MCF 10A (cell line): ENCODE measurements at places on chromosomes 4 and X.
A peak's percentile ranks its signal among the peaks of the same experiment; 100 is the strongest.

- DNase-seq: no peak
Observed at GRCh38 chr4:81650606-81651242, 179.0 kb upstream of the RASGEF1B start.

GRCh38 chr4:80071604-80072227 is 1.3 kb downstream of the ANTXR2 start:
- peak; percentile 49 for DNase-seq

DNA sequence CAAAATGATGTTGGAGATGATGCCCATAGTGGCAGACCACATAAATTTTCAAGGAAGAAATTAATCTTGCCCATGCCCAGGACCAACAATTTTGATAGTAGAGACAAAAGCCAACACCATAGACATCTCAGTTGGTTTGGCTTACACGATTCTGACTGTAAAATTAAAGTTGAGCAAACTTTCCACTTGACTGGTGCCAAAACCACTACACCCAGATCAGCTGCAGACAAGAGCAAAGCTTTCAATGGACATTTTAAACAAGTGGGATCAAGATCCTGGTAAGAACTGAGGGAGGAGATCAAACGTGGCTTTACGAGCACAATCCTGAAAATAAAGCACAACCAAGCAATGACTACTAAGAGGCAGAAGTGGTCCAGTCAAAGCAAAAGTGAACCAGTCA is 90.7 kb downstream of the PAPSS1 start:
- DNase-seq: no peak

DNA sequence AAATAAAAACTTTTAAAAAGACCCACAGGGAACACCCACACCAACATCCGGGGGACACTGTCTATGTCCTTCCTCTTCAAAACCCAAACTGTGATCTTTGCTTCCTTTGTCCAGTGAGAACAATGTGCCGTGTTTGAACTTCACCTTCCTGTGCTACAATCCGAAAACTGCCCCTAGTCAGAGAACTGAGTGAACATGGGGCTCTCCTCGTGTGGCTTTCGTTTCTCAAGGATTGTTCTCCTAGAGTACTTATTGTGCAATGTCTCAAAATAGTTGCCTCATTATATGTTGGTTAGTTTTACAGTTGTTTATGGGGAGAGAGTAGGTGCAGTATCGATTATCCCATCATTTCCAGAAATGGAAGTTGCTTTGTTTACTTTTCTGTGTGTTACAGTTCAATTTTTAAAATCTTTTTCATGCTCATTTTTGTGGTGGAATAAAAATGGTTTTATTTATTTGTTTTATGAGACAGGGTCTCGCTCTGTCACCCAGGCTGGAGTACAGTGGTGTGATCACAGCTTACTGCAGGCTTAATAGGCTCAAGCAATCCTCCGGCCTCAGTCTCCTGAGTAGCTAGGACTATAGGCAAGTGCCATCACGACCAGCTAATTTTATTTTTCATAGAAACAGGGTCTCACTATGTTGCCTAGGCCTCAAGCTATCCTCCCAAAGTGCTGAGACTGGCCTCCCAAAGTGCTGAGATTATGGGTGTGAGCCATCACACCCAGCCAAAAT is 29.9 kb downstream of the RBMX start:
- peak; percentile 44 for DNase-seq

DNA sequence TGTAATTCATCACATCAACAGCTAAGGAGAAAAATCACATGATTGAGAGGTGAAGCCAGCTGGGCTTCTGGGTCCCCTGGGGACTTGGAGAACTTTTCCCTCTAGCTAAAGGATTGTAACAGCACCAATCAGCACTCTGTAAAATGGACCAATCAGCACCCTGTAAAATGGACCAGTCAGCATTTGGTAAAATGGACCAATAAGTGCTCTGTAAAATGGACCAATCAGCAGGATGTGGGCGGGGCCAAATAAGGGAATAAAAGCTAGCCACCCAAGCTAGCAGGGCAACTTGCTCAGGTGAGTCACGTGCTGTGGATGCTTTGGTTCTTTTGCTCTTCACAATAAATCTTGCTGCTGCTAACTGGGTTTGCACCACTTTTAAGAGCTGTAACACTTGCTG is 1248.3 kb downstream of the PCDH18 start:
- no peak for DNase-seq

GRCh38 chr4:139849219-139849618 is 183.6 kb downstream of the MGST2 start:
- no peak for DNase-seq

GRCh38 chrX:154370300-154371016 is 4.0 kb downstream of the FLNA start:
- no peak for DNase-seq

- no peak for DNase-seq
Observed at GRCh38 chrX:31706466-31706865, 634.6 kb upstream of the FTHL17 start.

DNA sequence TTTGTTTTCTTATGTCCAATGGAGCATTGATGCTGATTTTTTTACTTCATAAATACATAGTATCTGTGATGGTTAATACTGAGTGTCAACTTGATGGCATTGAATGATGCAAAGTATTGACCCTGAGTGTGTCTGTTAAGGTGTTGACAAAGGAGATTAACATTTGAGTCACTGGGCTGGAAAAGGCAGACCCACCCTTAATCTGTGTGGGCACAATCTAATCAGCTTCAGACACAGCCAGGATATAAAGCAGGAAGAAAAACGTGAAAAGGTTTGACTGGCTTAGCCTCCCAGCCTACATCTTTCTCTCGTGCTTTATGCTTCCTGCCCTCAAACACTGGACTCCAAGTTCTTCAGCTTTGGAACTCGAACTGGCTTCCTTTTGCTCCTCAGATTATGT is 230.6 kb upstream of the SPRY1 start:
- DNase-seq: no peak

- no peak for DNase-seq
Observed at GRCh38 chr4:23207059-23207458, 514.3 kb downstream of the GBA3 start.

GRCh38 chrX:135431886-135432285 is 10.1 kb downstream of the SMIM10L2A start:
- DNase-seq: no peak

- no peak for DNase-seq
Observed at GRCh38 chr4:75101906-75102786, 169.2 kb downstream of the PARM1 start.

DNA sequence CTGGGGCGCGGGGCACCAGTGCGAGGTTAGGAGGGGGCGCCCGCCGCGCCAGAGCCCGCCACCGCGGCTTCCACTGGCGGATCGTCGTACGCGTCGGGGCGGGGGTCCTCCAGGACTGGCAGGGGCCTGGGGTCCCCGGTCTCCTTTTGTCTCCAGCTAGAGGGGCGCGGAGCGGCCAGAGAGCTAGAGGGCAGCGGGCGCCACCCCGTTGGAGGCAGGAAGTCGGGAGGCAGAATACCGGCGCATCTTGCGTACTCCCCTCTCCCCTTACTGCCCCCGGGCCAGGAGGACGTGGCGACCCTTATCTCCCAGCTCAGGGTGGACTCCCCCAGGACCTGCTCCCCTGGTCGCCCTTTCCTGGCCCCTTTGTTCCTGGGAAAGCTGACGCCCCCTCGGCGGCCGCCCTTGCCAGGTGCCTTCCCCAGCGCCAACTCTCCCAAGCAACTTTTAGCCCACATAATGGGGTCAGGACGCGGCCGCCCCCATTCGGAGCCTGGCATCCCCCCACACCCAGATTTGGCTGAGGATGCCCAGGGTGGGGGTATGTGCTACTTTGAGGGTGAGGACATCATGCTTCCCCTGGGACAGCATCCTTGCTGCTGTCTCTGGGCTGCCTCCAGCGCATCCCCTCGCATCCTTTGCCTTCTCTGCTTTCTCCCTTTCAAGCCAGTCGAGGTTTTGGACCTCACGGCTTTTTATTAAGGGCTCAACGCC is 933 bp downstream of the CNKSR2 start:
- DNase-seq: no peak

DNA sequence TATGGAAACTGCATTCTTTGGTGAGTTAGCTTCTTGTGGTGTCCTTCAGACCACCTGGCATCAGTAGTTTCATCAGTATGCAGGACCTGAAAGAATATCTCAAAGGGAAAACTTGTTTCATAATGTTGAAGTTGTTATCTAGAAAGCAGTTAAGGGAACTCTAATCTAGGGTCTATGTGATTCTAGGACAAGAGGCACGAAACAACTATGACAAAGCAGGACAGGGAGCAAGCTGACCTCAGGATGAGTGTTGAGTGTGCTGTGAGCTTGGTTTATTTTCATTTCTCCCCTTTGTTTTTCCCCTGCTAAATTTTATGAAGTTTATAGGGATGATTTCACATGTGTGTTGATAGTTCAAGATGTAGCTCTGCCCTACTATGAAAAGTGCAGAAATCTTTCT is 65.7 kb downstream of the MXRA5 start:
- DNase-seq: no peak

- DNase-seq: no peak
Observed at GRCh38 chr4:127210893-127211649, 421.7 kb upstream of the INTU start.

- no peak for DNase-seq
Observed at GRCh38 chr4:33058998-33059397, 2338.8 kb downstream of the PCDH7 start.

- no peak for DNase-seq
Observed at GRCh38 chr4:156173486-156173885, 219.8 kb upstream of the CTSO start.

- DNase-seq: peak; percentile 2
Observed at GRCh38 chr4:25155947-25156346, 4.3 kb downstream of the SEPSECS start.

DNA sequence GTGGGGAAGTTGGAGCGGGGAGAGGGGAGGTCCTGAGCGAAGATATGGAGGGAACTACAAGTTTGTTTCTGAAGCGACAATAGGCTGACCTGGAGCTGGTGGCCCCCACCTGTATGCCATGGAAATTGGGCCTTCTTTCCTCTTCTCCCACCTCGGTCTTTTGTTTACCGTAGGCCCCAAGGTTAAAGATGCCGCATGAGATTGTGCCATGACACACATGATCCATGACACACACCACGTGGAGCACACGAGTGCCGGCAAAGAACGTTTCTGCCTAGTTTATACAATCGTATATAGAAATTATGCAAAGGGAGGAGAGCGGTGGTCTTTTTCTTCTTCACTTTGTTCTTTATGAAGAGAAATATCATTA is 408 bp downstream of the TMEM33 start:
- DNase-seq: peak; percentile 44

- peak; percentile 75 for DNase-seq
Observed at GRCh38 chrX:15973299-15973698, 118.7 kb upstream of the AP1S2 start.

- DNase-seq: no peak
Observed at GRCh38 chrX:150594584-150594983, 26.2 kb downstream of the MTM1 start.

DNA sequence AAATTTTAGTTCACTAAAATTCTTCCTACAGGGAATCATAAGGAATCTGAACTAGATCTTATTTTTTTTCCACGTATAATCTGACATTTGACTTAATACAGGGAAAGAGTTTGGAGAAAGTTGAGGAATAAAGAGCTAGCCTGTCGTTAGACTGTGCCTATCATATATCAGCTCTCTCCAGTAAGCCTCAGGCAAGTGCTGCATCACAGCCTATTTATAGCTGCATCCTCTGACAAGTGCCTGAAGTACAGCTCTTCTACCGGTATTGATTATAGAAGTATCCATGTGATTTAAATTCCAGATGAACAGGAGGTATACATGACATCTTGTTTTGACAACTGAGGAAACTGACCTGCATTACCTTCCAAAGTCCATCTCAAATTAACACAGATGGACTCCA is 248.9 kb downstream of the TLL1 start:
- DNase-seq: peak; percentile 10

GRCh38 chr4:139567159-139567870 is 11.3 kb upstream of the SETD7 start:
- no peak for DNase-seq

GRCh38 chr4:87540146-87541058 is 11.2 kb upstream of the SPARCL1 start:
- DNase-seq: no peak

DNA sequence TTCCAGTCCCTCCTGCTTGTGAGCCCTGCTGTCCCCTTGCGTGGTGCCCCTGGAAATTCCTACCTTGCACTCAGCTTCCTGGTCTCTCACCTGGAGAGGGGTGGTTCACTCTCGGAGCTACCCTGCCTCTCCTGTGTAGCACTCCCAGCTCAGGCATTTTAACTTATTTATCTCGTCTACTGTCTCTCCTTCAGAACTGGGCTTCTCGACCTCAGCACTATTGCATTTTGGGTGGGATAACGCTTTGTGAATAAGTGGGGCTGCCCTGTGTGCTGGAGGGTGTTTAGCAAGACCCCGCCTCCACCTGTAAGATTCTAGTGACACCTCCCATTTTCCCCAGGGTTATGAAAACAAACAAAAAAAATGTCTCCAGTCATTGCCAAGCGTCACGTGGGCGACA is 56.0 kb upstream of the SORCS2 start:
- no peak for DNase-seq

DNA sequence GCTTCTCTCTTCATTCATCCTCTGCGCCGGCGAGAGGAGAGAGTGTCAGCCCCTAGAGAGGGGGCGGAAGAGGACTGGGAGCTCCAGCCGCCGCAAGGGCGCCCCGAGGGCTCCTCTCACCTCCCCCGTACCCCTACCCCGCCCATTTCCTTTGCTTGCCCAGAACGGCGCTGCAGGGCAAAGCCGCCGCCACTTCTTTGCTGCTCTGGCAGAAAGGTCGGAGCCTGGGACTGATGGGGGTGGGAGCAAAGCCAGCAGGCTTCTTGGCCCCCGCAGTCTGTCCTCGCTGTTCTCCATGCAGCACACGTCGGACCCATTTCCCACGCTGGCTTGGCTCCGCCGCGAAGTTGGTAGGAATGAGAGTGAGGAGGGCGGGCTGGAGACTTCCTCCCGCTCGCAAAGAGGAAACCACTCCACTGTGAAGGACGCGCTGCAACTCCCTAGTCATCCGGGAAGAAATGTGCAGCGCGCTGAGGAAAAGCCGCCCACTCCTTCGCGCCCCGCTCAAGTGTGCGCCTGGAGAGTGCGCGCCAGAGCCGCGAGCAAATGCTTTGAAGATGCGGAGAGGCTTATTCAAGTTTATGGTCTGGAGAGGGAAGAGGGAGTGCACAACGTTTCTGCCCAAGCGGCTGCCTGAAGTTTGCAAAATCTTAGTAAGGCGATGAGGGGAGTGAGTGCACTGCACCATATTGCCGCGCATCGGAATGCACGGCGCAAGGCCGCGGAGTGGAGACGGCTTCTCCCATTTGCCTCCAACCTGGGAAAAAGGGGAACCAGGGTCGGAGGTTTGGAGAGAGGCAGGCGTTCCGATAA is 2.8 kb upstream of the PCDH7 start:
- peak; percentile 77 for DNase-seq

- DNase-seq: peak; percentile 51
Observed at GRCh38 chr4:25223802-25224375, 9.9 kb upstream of the PI4K2B start.
